Suprapubic skin (tissue), 4 donors: ENCODE measurements at places on chromosomes 16 and 17.
A peak's percentile ranks its signal among the peaks of the same experiment; 100 is the strongest.

DNA sequence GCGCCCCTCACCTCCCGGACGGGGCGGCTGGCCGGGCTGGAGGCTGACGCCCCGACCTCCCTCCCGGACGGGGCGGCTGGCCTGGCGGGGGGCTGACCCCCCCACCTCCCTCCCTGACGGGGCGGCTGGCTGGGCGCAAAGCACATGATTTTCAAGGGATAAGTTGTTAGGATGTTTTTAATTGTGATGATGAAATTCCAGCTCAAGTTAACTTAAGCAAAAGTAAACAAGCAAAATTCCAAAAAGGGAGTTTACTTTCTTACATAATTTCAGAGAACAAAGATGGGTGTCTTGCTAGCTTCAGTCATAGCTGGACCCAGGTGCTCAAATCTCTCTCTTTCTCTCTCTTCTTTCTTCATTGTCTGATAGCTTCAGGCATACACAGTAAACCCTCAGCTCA lies 33.6 kb upstream of the MED9 start:
- H3K27me3 ChIP-seq: no peaks in the 10 kb centered on the region
- peak overlapping the region; percentile 73 for H3K27ac ChIP-seq
- peaks cover 39% of the 10 kb centered on the region for H3K4me1 ChIP-seq
- DNase-seq: no peak

GRCh38 chr16:28981517-28981916 lies 3.3 kb upstream of the LAT start:
- no peaks in the 10 kb centered on the region for H3K4me1 ChIP-seq
- peaks cover 88% of the 10 kb centered on the region for H3K36me3 ChIP-seq
- H3K4me3 ChIP-seq: no peak overlapping the region
- H3K27ac ChIP-seq: no peak overlapping the region
- H3K27me3 ChIP-seq: no peaks in the 10 kb centered on the region

- H3K36me3 ChIP-seq: no peaks in the 10 kb centered on the region
- DNase-seq: no peak
- H3K4me1 ChIP-seq: no peaks in the 10 kb centered on the region
- H3K4me3 ChIP-seq: no peak overlapping the region
- no peaks in the 10 kb centered on the region for H3K27me3 ChIP-seq
Measured at GRCh38 chr17:57404073-57404472, 147.8 kb downstream of the MSI2 start.

- H3K4me3 ChIP-seq: no peak overlapping the region
- DNase-seq: no peak
Measured at GRCh38 chr17:28363776-28364650, 986 bp downstream of the SEBOX start.

GRCh38 chr16:9850817-9851216 lies 331.4 kb downstream of the GRIN2A start:
- no peaks in the 10 kb centered on the region for H3K27me3 ChIP-seq
- no peak for DNase-seq
- no peak overlapping the region for H3K4me3 ChIP-seq
- no peaks in the 10 kb centered on the region for H3K4me1 ChIP-seq
- H3K27ac ChIP-seq: no peak overlapping the region

DNA sequence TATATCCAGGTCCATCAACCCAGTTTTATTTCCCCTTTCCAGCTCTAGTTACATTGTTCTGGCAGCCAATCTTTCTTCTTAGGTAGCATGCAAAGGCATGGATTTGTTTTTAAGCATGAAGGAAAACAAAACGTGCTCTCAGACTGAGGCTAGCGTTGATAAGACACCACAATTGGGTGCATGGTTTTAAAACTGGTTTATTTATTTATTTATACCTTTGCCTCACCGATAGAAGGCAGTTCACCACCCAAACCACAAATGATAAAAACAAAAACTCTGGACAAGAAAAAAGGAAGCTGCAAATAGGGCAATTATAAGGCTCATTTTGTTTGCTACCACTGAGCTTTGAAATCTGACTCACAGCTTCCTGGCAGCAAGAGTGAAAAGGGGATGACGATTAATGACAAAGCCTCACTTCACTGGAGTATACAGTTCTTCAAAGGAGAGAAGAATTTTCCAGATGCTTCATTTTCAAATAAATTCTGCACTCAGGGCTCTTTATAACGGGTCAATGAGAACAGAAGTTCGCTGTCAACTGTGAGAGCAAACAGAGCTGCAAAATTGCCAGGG lies 278.4 kb upstream of the IRX5 start:
- no peaks in the 10 kb centered on the region for H3K36me3 ChIP-seq
- no peak overlapping the region for H3K4me3 ChIP-seq
- no peaks in the 10 kb centered on the region for H3K27me3 ChIP-seq
- peaks cover 48% of the 10 kb centered on the region for H3K4me1 ChIP-seq
- DNase-seq: no peak

DNA sequence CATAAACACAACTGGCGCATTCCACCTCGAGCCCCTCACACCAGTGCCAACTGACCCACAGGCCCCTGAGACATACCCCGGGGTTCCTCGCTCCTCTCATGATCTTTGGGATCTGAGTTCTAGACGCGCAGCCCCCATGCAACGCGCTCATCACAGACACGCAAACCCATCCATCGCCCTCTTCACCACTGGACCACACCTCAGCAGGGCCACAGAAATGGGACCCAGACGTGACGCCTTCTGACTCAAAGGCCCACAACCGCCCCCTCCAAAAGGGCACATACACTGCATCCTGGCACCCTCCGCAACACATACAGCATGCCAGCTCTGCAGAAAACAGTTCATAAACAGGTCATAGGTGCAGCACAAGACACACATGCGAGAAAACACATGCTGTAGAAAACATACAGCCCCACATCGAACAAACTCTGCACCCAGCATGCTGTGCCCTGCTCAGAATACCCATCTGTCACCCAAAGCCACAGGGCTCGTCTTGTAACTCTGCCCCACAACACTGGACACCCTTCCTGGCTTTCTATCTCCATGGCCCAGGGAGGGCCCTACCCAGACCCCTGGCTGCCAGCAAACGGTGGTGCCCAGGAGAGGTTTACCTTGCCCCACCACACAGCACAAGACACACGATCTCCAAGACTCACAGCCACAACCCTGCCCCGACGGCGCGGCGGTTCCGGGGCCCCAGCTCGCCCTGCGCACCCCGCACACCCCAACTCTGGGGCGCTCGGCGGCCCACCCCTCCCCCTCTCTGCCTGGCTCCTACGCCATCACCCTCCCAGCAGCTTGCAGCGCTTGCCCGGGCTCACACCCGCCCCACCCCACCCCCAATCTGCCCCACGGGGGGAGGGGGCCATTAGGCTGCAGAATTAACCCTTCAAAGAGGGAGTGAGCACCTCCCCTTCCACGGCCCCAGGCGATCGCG lies 887 bp downstream of the ZBTB4 start:
- H3K27me3 ChIP-seq: no peaks in the 10 kb centered on the region
- peak overlapping the region; percentile 100 for H3K27ac ChIP-seq
- no peak for DNase-seq
- H3K4me3 ChIP-seq: peak overlapping the region; percentile 98
- peaks cover 71% of the 10 kb centered on the region for H3K4me1 ChIP-seq

- no peaks in the 10 kb centered on the region for H3K36me3 ChIP-seq
- H3K27me3 ChIP-seq: no peaks in the 10 kb centered on the region
- H3K4me3 ChIP-seq: no peak overlapping the region
- H3K4me1 ChIP-seq: no peaks in the 10 kb centered on the region
Measured at GRCh38 chr17:6303664-6304063, 131.3 kb downstream of the AIPL1 start.

- H3K4me1 ChIP-seq: peaks cover 11% of the 10 kb centered on the region
- H3K27ac ChIP-seq: no peak overlapping the region
- DNase-seq: no peak
- no peaks in the 10 kb centered on the region for H3K27me3 ChIP-seq
- no peak overlapping the region for H3K4me3 ChIP-seq
Measured at GRCh38 chr17:38982858-38983746, 15.9 kb upstream of the FBXO47 start.

DNA sequence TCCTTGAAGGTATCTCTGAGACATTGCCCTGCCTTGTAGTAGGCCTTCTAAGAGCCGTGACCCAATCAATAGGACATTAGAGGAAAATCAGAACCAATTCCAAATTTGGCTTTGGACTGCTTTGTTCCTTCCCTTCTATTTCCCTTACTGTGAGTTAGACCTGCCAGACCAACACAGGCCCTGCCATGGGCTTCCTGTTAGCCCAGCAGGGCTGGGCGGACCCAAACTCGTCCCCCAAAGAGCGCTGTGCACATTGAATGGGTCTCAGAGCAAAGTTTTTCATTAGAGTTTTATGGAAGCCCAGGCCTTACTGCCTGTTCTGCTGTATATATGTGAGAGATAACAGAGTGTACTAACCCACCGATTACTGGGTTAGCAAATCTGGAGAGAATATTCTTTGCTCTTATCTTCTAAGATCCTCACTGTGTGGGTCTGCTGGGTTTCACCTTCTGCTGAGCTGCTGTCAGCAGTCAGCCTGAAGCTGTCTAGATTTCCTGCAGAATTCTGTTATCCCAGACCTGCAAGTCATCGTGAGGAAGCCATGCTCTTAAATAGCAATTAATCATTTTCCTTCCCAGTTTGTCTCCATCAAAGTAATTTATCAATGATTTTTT lies 5.7 kb downstream of the ARHGAP44 start:
- peaks cover 7% of the 10 kb centered on the region for H3K27me3 ChIP-seq
- no peaks in the 10 kb centered on the region for H3K36me3 ChIP-seq
- peaks cover 4% of the 10 kb centered on the region for H3K4me1 ChIP-seq
- DNase-seq: no peak

DNA sequence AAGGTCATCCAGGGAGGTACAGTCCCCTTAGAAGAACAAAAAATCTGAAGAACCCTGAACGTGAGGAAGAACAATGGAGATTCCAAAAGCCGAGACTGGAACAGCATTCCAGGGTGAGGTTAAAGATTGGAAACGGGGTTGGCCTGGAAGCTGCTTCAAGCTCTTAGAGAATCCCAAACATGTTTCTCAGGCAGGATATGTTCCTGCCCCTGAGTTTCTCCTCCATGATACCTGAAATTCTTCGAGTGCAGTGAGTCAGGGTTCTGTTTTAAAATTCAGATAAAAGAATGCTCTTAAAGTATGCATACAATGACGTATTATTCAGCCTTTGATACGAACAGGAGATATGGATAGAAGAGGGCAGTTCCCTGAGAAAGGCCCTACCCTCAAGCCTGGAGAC lies 293.1 kb downstream of the HS3ST3B1 start:
- no peaks in the 10 kb centered on the region for H3K4me1 ChIP-seq
- no peaks in the 10 kb centered on the region for H3K27me3 ChIP-seq
- H3K27ac ChIP-seq: no peak overlapping the region
- H3K4me3 ChIP-seq: no peak overlapping the region
- no peaks in the 10 kb centered on the region for H3K36me3 ChIP-seq
- no peak for DNase-seq

DNA sequence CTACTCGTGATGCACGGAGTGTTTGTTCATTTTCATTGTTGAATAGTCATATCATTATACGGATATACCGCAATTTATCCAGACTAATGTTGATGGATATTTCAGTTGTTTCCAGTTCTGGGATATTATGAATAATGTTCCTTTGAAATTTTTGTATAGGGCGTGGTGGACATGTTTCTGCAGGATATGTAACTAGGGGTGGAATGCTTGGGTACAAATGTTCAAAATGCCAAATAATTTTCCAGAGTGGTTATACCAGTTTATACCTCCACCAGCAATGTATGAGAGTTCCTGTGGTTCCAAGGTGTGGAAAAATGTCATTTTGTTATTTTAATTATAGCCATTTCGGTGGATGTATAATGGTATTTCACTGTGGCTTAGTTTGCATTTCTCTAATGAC lies 53.6 kb downstream of the NUP88 start:
- H3K27ac ChIP-seq: peak overlapping the region; percentile 67
- H3K4me3 ChIP-seq: no peak overlapping the region
- peaks cover 3% of the 10 kb centered on the region for H3K4me1 ChIP-seq

DNA sequence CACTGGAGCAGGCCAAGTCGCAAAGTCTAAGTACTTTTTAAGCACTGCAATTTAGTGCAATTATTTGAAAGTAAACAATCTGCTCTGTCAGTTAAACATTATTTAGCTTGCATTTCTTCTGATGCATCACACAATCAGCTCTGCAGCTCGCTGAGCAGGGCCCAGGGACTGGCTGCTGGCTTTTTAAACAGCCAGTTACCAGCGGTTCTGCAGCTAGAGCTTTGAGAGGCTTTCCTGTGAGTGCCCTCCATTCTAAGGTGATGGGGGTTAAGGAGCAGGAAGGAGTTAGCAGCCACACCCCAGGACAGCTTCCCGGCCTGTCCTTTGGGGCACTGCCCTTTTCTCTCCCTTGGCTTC lies 154.3 kb downstream of the SALL1 start:
- no peak for DNase-seq
- H3K4me1 ChIP-seq: no peaks in the 10 kb centered on the region
- no peak overlapping the region for H3K27ac ChIP-seq
- H3K27me3 ChIP-seq: no peaks in the 10 kb centered on the region
- H3K4me3 ChIP-seq: no peak overlapping the region

GRCh38 chr17:75881678-75882454 lies 3.5 kb upstream of the TRIM47 start:
- H3K27ac ChIP-seq: no peak overlapping the region
- H3K36me3 ChIP-seq: no peaks in the 10 kb centered on the region
- H3K4me1 ChIP-seq: peaks cover 43% of the 10 kb centered on the region
- H3K4me3 ChIP-seq: no peak overlapping the region
- no peak for DNase-seq
- no peaks in the 10 kb centered on the region for H3K27me3 ChIP-seq

DNA sequence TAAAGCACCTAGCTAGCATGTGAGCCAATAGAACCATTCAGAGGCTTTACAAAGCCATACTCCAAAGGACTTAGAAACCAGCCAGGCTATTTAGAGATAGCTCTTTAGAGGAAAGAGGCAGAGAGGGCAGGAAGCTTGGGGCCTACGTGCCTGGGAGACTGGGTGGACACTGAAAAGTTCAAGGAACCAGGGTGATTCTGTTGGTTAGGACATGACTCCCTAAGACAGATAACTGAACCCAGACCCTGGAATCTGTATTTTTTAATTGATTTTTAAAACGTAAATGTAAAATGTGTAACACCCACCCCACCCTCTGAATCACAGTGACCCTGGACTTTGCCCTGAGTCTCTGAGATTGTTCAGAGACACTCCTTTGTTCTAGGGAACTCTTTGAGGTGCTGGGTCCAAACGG lies 16.1 kb upstream of the GNA13 start:
- peaks cover 11% of the 10 kb centered on the region for H3K4me1 ChIP-seq
- H3K4me3 ChIP-seq: no peak overlapping the region
- no peaks in the 10 kb centered on the region for H3K27me3 ChIP-seq
- no peak overlapping the region for H3K27ac ChIP-seq
- no peak for DNase-seq

- H3K27me3 ChIP-seq: no peaks in the 10 kb centered on the region
- H3K4me3 ChIP-seq: peak overlapping the region; percentile 98
- peak; percentile 96 for DNase-seq
- H3K27ac ChIP-seq: peak overlapping the region; percentile 100
- peaks cover 49% of the 10 kb centered on the region for H3K36me3 ChIP-seq
- H3K4me1 ChIP-seq: peaks cover 59% of the 10 kb centered on the region
Measured at GRCh38 chr17:8151641-8152111, 528 bp downstream of the PER1 start.

GRCh38 chr16:2963723-2964474 lies at the start of gene KREMEN2:
KREMEN2 (plus strand) TSS chr16:2964275; CDS start chr16:2964521, 246 bp downstream.
- peaks cover 72% of the 10 kb centered on the region for H3K4me1 ChIP-seq
- no peak within 1 kb of the TSS for H3K27ac ChIP-seq
- DNase-seq: peak; percentile 67
- H3K27me3 ChIP-seq: peaks cover 85% of the 10 kb centered on the region

- H3K27ac ChIP-seq: no peak overlapping the region
- peaks cover 23% of the 10 kb centered on the region for H3K36me3 ChIP-seq
- H3K4me3 ChIP-seq: no peak overlapping the region
- peaks cover 26% of the 10 kb centered on the region for H3K4me1 ChIP-seq
Measured at GRCh38 chr17:48894886-48895285, 2.3 kb downstream of the ATP5MC1 start.
